ENCODE measurements at places on chromosomes 1 and 21. TPM values are rescaled to one million over a fixed set of nuclear protein-coding genes. Genes with fewer than 3 reads are reported as not detected.

REN gene
- not detected for total RNA-seq

DNA sequence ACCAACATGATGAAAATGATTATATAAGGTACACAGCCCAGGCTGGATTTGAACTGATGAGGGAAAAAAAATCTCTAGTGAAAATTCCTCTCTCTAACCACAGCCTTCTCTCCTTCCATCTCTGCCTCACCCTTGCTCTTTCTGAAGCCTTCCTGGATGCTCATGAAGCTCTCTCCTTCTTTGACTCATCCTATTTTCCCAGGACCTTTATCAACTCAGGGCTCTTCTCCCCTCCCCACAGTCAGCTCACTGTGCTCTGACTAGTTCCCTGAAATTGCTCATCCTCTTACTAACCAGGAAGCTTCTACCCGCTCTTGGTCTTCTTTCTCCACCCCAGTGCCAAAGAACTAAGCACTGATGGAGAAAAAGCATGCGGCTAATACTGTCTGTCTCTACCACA, 46.4 kb upstream of the ERG start:
- no peak for ATAC-seq

GRCh38 chr1:194300340-194300739, 1113.9 kb upstream of the B3GALT2 start:
- ATAC-seq = no peak

DNA sequence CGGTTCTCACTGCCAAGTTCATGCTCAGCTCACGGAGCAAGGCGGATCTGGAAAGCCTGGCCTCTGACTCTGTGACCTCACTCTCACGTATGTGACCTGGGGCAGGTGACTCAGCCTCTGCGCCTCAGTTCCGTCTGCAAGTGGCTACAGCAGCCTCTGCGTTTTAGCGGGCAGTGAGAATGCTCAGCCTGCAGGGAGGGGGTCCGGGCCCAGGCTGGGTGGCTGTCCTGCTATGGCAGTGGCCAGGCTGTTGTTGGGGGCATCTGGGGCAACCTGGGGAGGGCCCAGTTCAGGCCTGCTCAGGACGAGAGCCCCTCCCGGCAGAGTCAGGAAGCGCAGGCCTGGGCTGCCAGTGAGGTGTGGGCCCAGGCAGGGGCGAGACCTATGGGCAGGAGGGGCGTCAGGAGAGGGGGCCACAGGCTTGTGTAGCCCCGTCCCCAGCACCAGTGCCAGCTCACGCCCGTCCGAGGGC, 27.9 kb downstream of the ARHGEF16 start:
- ATAC-seq = no peak

- ATAC-seq = no peak
Measured at GRCh38 chr1:65435987-65436386, 15.5 kb downstream of the LEPR start.

- ATAC-seq = no peak
Measured at GRCh38 chr21:22758478-22758877, 1760.3 kb downstream of the NCAM2 start.

- no peak for ATAC-seq
Measured at GRCh38 chr1:89710498-89711139, 77.7 kb downstream of the LRRC8C start.

GRCh38 chr1:115755456-115756370, 12.8 kb downstream of the CASQ2 start:
- no peak for ATAC-seq

TSEN15 gene
- 46.6 TPM for total RNA-seq

MIXL1 gene
- not detected for total RNA-seq

DNA sequence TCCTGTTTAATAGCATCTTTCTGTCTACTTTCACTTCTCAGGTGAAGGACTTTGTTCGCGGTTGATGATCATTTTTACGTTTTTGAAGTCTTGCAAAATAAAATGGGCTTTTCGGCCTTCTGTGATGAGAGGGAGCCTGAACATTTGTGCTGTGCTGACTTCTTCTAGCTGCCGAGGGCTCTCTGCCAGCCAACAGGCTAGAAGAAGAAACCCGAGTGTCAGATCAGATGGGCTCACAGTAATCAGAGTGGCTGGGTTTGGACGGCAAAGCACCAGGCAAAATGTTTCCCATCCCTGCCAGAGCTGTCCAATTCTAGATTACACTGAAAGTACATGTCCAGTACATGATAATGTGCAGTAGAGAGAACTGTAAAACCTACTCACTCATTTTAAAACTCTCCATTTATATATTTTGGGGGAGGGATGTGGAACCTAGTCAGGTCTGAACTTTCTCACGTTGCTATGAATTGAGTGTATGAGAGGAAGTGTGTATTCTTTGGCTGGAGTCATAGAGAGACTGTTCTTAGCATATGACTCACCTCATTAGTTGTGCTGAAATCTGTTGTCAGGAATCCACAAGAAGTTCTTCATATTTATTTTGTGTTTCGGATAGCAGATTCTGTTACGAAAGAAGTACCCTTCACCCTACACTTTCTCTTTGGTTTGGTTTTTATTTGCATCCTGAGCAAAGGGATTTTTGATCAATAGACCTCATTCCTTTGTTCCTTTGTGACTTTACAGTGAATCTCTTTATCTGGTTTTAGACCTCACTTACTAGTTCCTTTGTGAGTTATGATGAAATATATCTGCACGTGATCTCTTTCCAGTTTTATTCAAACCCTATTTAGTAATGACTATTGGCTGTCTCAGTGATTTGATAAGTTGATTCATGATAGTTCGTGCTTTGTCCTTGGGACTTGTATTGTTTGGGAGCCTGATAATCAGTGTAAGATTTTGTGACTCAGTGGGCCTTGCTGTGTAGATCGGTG, 4.8 kb downstream of the ATP1A1 start:
- ATAC-seq = peak; percentile 63

DNA sequence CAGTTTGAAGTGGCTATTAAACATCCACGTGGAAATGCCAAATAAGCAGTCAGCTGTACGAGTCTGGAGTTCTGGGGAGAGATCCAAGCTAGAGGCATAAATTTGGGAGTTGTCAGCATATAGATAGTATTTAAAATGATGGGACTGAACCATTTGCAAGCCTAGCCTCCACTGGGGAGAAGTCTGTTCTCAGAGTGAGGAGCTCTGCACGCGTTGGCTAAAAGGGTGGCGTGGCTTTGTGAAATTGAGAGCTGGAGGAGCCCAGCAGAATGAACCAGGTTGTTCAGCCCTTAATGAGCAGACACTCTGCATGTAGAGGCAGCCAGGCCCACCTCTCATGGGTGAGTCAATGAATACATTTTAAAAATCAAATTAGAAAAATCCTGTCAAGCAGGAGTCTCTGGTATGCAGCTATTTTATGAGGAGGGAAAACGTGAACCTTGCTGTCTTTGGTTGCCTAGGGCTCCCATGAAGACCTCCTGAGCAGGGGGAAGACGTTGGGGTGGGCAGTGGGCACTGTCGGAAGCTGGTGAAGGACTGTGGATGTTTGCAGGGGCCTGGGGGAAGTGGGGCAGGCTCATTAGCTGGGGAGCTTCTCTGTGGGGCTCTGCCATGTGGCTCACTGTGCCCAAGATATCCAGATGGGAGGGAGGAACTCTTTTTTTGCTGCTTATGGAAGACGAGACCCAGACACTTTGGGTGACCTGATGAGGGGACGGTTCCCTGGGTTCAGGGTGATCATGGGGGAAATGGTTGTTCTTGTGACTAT, 18.8 kb downstream of the TMCC2 start:
- no peak for ATAC-seq

DNA sequence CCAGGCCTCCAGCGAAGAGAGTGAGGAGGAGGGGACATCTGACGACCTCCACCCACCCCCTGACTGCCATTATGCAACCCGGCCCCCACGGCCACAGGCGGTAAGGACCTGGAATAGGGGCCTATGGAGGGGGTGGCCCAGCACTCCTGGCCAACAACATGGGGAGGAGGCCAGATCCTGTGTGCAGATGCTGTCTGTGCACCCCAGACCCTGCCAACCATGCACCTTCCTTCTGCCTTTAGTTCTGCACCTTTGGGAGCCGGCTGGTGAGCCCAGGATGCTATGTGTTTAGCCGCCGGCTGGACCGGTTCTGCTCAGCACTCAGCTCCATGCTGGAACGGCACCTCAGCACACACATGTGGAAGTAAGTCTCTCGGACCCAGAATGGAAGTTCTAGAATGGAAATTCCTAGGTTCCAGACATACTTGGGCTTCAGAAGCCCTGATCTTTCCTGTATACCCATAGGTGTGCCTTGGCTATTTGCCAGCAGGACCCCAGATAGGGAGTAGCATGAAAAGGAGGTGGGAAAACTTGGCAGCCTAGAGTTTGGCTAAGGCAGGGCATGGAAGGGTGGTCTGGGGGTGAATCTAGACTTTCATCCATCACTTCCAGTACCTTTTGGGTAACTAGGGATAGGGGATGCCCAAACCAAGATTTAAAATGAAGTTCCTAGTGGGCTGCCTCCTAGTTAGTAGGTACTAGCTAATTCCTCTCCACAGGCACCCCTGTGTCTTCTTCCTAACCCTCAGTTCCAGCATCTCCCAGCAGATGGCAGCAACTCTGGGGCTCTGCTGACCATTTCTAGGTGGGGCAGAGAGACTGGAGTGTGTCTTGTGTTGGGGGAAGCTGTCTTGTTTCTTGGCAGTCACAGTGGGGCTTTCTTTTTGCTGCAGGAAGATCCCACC, 3.6 kb upstream of the CYB561D1 start:
- peak; percentile 49 for ATAC-seq

GRCh38 chr21:45892916-45893739, 88.4 kb upstream of the COL6A1 start:
- ATAC-seq = no peak

DNA sequence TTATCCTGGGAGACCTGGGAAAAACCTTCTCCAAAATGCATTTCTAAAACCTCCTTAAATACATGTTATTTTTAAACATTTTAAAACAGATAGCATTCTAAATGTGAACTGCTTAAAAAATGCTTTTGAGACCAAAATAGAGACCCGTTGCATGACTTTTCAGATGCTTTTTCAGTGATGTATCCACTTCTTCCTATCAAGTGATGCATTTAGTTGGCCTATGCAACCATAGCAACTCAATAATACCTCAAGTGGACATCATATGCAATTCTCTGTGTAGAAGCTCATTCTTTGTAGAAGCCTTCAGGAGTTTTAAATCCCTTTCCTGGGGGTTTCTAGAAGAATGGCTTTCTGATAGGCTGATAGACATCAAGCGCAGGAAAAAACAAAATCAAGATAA, 94.5 kb upstream of the RAVER2 start:
- no peak for ATAC-seq

GRCh38 chr1:40842207-40842606, 20.0 kb downstream of the CITED4 start:
- ATAC-seq = no peak

GRCh38 chr1:156346636-156347035, 8.3 kb downstream of the TSACC start:
- ATAC-seq = no peak

DNA sequence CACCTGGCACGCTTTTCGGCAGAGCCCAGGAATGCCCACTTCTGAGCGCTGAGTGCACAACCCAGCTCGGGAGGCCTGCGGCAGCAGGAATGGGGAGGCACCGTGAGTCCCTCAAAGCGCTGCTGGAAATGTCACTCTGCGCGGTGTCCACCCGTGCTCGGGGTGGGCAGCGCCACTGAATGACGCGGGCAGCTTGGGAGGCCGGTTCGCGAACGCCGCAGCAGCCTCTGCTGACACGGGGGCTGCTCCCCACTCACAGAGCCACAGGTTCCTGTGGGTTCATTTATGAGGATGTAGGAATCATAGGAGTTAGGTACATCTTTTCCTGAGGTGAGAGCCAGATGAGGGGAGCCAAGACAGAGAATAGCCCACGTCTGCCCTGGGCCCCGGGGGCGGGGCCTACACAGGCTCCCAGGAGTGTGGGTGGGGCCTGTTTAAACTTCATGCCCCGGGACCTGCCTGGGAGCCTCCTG, 146.7 kb upstream of the COL6A1 start:
- peak; percentile 37 for ATAC-seq

DNA sequence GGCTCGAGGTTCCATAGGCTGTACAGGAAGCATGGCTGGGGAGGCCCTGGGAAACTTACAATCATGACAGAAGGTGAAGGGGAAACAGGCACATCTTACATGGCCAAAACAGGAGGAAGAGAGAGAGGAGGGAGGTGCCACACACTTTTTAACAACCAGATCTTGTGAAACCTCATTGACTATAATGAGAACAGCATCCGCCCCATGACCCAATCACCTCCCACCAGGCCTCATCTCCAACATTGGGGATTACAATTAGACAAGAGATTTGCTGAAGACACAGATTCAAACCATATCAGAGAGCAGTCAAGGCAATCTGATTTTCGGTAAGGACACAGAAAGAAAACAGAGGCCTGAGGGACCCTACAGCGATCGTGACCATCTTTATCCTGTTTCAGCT, 41.7 kb downstream of the TNFRSF9 start:
- ATAC-seq = no peak

DNA sequence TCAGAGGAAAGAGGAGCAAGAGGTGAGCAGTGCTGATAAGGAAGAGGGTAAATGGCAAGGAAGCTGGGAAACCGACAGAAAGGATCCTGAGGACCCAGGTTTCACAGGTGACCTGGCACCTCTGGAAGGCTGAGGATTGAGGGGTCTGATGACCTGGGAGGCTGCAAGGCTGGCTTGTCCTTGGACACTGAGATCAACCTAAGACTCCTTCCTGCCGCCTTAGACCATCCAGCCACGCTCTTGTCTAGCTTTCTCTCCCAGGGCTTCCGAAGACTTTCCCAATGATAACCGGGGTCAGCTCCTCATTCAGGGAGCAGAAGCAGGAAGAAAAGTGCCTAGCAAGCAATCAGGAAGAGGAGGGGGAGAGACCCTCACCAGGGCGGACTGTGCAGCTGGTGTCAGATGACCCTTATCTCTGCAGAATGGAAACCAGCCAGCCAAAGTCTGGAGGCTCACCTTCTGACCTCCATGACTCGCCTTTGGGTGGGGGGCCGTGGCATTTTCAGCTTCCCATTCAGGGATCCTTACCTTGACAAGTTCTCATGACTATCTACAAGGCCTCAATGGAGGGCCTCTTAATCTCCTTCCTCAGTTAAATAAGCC, 77.7 kb downstream of the CAPZB start:
- no peak for ATAC-seq

DNA sequence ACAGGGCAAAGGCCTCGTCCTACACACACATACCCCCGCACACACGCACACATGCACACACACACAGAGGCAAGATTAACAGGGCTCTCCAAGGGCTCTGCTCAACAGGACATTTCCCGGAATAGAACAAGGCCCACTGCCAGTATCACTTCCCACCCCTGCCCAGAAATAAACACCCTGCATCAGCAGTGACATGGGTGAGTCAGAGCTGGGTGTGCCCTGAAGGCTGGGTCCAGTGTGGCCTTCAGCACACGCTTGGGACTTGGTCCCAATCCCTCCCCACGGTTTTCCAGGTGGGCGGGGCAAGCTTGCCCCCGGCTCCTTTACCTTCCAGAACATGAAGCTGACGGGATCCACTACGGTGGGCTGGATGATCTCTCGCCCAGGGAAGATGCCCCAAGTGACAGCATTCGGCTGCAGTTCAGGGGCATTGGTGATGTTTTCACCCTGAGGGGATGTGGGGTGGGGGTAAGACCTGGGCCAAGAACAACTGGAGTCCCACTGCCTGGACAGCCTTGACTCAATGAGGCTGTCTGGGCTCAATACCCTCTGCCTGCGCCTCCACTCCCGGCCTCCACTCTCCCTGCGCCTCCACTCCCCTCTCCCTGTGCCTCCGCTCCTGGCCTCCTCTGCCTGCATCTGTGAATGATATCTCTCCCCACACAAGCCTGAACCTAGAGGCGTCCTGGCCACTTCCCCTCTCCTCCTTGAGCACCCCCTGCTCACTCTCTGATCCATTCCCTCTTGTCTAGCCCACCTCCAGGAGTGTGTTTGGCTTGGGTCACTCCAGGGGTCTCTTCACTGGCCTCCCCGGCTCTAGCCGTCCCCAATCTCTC, 14.7 kb downstream of the MTHFR start:
- peak; percentile 96 for ATAC-seq

TRIM58 gene
- total RNA-seq = 9.1 TPM

RNF11 gene
- 123 TPM for total RNA-seq

- peak; percentile 65 for ATAC-seq
Measured at GRCh38 chr1:231040019-231040799, at the start of gene FAM89A. Gene FAM89A (minus strand): TSS chr1:231040254. CDS start chr1:231040211, 43 bp downstream.

Measured in gastroesophageal sphincter (tissue), 4 donors.